ENCODE measurements at places on chromosomes 16 and 17.

GRCh38 chr16:20216591-20217217 lies 110.6 kb downstream of the GP2 start:
- DNase-seq: no peak

DNA sequence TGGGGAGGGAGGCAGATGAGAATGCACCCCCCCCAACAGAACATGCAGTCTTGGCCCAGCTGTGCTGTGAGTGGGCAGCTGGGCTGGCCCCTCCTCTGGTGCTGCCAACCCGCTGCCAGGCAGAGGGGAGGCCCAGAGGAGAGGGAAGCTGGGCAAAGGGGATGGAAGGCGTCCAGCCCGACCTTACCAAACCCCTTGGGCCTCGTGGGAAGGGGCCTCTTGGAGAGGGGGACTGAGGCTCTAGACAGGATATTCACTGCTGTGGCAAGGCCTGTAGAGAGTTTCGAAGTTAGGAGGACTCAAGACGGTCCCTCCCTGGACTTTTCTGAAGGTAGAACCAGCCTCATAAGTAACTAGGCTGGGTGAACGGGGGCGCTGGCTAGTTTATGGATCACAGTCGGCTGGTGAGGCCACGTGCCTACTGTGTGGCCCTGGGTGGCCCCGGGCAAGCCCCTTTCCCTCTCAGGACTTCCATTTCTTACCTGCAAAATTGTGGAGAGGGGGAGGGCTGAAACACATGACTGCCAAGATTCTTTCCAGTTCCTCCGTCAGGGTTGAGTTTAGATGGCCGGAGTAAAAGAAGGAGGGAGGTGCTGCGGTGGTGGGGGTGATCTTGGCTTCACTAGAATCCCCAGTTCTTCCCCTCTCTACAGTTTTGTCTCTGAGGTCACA lies 857 bp upstream of the STAT5A start:
- no peak for DNase-seq

GRCh38 chr16:58284469-58284868 lies 10.4 kb downstream of the PRSS54 start:
- DNase-seq: no peak

DNA sequence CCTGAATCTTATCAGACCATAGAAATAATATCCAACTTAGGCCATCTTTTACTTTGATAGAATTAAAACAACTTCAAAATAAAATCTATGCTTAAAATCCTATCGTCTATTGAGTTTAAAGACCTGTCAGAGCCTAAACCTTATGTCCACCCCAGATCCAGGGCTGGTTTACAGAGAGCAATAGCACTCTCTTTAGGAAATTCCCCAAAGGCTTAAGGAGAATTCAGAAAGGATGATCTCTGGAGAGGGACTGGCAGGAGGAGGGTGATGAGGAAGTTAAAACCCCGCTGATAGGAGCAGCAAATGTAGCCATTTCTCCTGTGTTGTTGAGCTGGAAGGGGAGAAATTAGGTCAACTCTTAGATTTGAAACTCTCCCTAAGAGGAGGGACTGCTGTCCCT lies 175.3 kb downstream of the HS3ST4 start:
- no peak for DNase-seq

- DNase-seq: no peak
These were observed 3.3 kb downstream of the ARL4D start for GRCh38 chr17:43402078-43402477.

DNA sequence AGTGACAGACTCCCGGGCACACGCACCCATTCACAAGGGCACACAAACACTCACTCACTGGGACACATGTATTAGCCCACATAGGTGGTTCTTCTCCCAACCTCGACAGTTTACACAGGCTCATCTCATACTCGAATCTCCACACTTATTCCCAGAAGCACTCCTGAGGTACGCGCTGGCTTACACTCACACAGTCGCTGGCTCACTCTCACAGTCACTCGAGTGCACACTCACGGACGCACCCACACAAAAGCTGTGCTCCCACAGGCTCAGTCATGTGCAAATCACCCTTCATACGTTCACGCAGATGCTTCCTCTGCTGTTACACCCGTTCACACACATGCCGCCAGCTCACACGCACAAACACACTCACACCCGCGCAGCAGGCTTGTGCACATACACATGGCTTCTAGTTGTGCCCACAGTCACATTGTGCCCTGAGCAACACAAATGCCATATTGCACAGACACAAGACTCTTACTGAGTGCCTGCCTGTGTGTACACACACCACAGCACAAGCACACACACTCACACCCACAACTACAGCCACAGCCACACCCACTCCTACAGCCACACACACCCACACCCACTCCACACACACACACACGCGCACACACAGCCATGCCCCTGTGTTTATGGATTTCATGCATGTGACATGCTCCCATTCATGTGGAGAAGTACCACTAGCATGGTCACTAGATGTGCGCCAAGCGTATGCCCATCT lies 8.4 kb upstream of the PRR29 start:
- DNase-seq: no peak

GRCh38 chr17:4899341-4900230 lies at the start of gene C17orf107:
Gene C17orf107, plus strand, starts transcription at chr17:4899536. Its CDS starts 227 bp downstream, at chr17:4899763.
- no peak for DNase-seq

GRCh38 chr16:21617607-21618006 lies 18.2 kb downstream of the METTL9 start:
- DNase-seq: no peak

- no peak for DNase-seq
These were observed 222.5 kb downstream of the FOXL1 start for GRCh38 chr16:86800894-86801293.

DNA sequence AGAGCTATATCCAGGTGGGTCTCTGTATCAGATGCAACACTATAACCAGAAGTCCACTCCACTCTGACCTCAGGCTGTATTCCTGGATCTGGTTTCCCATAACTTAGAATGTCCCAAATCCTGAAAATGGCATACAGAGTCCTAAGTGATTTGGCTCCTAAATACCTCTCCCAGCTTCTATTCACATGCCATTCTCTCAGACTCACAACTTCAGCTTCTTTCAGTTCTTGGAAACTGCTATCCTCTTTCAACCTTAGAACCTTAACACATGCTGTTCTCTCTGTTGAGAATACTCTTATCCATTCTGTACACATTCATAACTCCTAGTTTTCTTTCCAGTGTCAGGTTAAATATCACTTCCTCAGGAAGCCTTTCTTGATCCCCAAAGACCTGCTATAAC lies 132.0 kb downstream of the BRIP1 start:
- DNase-seq: no peak

DNA sequence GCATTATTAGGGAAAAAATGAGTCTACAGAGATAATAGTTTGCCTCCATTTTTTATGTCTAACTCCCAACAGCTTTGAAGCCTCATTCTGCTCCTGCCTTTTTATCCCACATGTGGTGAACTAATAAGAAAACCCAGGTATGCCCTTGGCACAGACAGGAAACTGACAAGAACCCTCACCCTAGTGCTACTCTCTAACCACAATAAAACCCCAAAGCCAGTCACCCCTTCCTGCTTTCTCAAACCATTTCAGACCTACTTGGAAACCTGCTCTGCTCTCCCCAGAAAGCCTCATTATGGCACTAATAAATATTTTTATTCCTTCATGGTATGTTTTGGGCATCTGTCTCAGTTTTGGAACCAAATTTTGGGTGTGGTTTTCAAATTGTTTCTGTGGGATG lies 3.9 kb upstream of the MARVELD3 start:
- no peak for DNase-seq

All from D721Med (cell line).